ENCODE measurements at places on chromosomes 5 and 9.

GRCh38 chr5:11672385-11673085, 231.7 kb downstream of the CTNND2 start:
- DNase-seq = no peak

DNA sequence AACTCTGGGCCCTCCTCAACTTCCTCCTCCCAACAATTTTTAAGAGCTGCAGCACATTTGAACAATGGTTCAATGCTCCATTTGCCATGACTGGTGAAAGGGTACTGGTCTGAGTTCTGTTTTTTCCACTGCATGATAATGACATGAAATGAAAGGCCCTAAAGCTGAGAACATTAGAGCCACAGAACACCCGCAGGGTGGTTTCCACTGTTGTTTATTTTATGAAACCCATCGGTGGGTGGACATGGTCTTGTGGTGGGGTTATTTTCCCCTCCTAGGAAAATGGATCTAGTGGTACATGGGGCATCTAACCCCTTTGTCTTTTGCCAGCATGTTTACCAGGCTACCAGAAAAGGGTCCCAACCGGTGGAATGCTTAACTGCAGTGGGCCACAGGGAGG, 71.8 kb downstream of the SMARCA2 start:
- no peak for DNase-seq

DNA sequence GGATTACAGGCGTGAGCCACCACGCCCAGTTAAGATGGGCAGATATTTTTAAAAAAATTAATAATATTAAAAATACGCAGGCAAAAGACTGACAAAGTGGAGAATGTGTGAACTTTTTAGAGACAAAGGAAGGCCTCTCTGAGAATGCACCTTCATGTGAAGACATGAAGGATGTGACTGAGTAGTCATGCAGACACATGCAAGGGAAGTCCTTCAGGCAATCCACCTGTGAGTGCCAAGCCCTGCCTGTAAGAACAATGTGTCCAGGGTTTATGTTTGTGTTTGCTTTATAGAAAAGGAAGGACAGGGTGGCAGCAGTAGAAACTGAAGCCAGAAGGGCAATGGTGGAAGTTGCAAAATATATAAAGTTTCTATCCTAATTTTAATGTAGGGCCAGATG, 169.2 kb downstream of the EDIL3 start:
- DNase-seq = no peak

- DNase-seq = no peak
These were observed 321.6 kb upstream of the ITGA1 start for GRCh38 chr5:52466113-52466512.

Measured in choroid plexus epithelial cell (primary cell).